Camera-type eye (tissue), 1 donor: ENCODE measurements at places on chromosomes 2 and 18. TPM values are rescaled to one million over a fixed set of nuclear protein-coding genes. Genes with fewer than 3 reads are reported as not detected.

The FIGN gene
- 10.3 TPM for total RNA-seq

The CELF4 gene
- total RNA-seq, result 41.2 TPM

The GALR1 gene
- total RNA-seq, result 0.16 TPM

The VIT gene
- 38.7 TPM for total RNA-seq

The ANTXR1 gene
- total RNA-seq, result 137 TPM
